Hippocampal formation (tissue), 2 donors: ENCODE measurements at places on chromosomes 4 and X.
A peak's percentile ranks its signal among the peaks of the same experiment; 100 is the strongest.

- DNase-seq: no peak
Measured at GRCh38 chrX:8711401-8711800, 20.5 kb downstream of the ANOS1 start.

GRCh38 chr4:159980826-159981468 lies 878.1 kb downstream of the RAPGEF2 start:
- DNase-seq: no peak

GRCh38 chr4:154491341-154492271 lies at the start of gene DCHS2:
TSS of gene DCHS2 (minus strand) at chr4:154491799. CDS start at chr4:154491355, 444 bp downstream.
- DNase-seq: no peak

DNA sequence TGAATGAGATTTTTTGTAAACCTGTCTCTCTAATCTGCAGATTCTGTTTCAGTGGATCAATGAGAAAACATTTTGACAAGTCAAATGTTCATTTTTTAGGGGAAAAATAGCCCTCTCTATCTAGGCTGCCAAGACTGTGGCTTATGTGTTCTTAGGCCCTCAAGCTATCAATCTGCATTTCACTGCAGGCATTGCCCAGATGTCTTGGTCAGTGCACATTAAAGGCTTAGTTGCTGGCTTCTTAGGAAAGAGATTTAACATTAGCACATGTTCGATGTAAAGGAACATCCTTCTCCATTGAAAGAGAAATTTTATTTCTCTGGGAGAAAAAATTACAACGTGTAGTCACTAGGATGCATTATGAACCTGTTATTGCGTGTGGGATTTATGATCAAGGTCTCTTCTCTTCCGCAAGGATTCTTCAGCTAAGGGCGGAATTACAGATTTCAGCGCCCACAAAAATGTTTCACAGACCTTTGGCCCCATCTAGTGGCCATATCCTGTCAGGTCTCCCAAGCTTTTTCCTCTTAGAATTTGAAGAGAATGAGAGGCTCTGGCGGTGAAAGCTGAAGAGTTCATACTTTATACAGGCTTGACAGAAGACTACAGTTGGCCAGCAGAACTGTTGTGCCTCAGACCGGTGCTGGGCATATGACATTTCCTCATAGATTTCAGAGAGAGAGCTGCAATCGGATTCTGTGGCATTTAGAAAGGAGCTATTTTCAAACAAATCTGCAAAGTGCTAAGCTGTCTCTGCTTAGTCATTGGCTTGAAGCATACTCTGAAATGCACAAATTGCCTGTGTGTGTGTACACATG lies 144.6 kb upstream of the NOCT start:
- peak; percentile 90 for DNase-seq

DNA sequence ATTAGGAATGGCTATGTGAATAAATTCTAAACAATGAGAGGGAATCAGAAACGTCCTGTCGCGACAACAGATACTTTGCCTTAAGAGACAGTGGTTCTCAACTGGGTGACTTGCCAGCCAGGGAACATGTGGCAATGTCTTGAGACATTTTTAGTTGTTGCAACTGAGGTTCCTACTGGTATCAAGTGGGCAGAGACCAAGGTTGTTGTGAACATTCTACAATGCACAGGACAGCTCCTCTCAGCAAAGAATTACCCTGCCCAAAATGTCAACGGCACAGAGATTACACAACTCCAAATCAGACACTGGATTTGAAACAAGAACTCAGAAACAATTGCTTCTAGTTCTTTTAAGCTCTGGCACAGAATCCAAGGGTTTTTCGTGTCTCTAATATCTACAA lies 128.6 kb downstream of the ARHGAP6 start:
- DNase-seq: no peak

DNA sequence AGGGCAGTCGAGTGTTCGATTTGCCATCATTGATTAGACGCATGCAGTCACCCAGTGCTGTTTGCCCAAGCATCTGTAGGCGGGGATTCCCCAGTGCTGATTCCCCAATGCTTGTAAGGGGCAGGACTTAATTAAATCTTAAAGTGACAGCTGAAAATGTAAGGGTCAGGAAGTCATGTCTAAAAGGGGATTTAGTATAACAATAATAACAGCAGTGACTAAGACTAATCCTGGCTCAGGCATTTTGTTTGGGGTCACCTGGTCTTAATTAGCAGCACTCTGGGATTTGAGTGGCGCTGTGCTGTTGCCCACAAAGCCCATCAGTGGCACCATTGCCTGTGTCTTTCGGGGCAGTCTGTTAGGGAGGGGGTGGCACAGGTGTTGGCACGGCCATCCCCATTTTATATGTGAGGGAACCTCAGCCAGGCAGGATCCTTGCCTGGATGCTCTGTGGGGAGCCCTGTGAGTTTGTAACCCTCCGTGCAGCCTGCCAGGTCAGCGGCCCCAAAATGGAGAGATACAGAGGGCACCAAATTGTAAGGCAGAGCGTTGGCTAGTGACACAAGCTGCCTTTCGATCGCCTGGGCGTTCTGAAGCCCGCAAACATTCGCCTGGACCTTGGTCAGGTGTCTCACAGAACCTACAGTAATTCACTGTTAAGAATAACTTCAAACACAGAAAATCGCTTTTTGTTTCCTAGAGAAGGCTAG lies 146.7 kb downstream of the TBL1X start:
- DNase-seq: no peak

- DNase-seq: no peak
Measured at GRCh38 chr4:17811078-17811603, 362 bp downstream of the NCAPG start.

DNA sequence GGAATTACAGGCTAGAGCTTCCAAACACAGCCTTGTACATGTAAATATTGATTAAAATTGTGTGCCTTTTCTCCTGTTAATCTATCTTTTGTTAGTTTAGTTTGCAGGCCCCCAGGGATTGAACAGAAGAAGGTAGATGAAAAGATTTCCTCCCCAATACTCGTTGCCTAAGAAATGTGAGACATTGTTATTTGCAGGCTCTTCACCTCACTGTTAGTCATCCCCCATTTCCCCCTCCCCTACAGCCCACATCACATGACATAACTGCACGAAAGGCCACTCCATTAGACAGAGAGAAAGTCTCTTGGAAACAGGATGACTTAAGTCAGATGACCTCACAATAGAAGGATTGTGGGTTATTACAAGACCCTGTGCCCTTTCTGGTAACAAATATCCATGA lies 13.3 kb upstream of the MID1 start:
- no peak for DNase-seq

- DNase-seq: no peak
Measured at GRCh38 chr4:33724685-33725084, 2519.6 kb downstream of the ARAP2 start.

GRCh38 chr4:185839194-185839712 lies 27.3 kb upstream of the SORBS2 start:
- no peak for DNase-seq

DNA sequence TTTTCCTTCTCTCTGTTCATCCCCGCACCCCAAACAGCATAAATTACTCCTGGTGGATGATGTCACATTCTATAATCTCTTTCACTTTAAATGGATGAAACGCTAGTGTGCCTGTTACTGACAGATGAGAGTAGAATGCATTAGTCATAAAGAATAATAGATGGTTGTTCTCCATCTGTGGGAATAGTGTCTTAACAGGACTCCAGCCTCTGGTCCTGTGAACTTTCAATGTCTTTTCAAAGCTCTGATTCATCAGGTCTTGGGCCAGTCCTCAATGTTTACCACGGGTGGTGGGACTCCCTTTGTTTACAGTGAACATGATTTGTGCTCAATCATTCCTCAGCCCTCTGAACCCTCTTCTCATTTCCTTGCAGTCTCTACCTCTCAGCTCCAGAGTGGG lies 182.6 kb downstream of the GABRB1 start:
- no peak for DNase-seq

- DNase-seq: no peak
Measured at GRCh38 chrX:153995504-153995903, 22.9 kb downstream of the TMEM187 start.

DNA sequence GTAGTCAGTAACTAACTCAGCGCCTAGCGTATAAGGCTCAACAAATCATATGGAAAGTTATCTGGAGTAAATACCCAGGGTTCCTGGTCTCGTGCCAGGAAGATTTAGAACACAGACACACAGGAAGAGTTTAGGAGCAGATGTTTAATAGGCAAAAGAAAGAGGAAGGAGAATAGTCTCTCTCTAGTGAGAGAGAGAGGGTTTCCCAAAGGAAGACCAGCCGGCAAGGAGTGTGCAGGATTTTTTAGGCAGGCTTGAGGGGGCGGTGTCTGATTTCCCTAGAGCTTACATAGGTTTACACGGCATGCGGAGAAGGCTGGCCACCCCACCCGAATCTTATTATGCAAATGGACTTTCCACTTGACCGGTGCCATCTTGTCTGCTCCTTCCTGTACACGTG lies 284.0 kb upstream of the FRG1 start:
- DNase-seq: no peak

GRCh38 chr4:149831656-149832208 lies 16.1 kb upstream of the IQCM start:
- no peak for DNase-seq

DNA sequence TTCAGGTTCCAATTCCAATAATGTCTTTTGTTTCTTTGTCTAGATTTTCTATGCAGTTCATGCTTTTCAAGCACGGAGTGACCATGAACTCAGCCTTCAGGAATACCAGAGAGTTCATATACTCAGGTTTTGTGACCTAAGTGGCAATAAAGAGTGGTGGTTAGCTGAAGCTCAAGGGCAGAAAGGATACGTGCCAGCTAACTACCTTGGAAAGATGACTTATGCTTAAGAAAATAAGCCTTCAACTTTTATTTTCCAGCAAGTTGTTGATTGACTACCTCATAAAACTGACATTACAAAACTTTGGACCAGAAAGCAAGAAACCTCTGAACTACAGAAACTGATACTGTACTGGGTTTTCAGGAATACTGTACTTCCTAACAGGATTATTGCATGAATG lies 30.8 kb downstream of the INTS12 start:
- DNase-seq: no peak

DNA sequence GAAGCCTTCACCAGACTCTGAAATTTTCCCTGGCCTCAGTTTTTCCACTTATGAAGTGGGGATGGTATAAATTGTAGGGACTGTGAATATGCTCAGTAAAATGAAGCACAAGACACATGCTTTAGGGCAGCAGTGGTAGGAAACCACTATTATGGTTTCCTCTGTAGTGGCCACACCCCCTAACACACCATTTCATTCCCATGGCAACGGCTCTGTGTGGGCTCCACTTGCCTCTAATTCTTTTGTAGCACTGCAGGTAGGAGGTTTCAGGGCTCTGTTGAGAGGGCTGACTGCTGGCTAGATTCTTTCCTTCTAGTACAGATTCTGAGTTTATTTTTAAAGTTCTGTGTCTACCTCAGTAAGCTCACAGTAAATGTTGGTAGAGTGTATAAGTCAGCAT lies 3.5 kb upstream of the VMA21 start:
- no peak for DNase-seq

DNA sequence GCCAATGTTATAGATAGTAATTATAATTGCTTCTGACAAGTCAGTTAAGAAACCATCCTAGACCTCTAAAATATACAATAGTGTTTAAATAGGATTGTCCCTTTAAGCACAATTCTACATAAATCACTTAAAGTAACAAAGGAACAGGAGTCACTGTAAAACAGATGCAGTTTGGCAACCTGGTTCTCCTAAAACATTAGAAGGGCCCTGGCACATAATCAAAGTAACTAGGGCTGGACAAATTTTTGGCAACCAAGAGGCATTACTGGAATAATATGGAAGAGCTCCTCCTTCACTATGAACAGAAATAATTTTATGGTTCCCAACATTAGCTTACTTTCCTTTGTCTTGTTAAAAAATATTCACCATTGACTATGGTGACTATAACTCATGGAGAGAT lies 75.0 kb upstream of the CCDC160 start:
- no peak for DNase-seq

- DNase-seq: no peak
Measured at GRCh38 chrX:149185087-149185486, 320.0 kb downstream of the IDS start.

DNA sequence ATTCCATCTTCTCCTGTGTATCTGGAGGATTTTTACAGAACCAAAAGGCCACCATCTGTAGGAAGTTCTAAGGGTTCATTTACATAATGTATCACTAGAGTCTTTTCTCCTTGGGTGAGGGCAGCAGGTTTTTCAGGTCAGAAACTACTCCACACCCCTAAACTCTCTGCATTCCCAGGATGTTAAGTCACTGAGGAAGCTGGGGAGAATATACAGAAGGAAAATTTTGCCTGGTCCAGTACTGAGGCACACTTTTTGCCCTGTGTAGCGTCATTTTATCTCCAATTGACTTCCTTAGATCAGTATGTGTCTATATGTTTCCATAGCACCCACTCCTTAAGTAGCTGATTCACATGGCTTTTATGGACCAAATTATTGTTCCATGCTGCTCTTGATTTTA lies 17.0 kb downstream of the XKRX start:
- DNase-seq: no peak

DNA sequence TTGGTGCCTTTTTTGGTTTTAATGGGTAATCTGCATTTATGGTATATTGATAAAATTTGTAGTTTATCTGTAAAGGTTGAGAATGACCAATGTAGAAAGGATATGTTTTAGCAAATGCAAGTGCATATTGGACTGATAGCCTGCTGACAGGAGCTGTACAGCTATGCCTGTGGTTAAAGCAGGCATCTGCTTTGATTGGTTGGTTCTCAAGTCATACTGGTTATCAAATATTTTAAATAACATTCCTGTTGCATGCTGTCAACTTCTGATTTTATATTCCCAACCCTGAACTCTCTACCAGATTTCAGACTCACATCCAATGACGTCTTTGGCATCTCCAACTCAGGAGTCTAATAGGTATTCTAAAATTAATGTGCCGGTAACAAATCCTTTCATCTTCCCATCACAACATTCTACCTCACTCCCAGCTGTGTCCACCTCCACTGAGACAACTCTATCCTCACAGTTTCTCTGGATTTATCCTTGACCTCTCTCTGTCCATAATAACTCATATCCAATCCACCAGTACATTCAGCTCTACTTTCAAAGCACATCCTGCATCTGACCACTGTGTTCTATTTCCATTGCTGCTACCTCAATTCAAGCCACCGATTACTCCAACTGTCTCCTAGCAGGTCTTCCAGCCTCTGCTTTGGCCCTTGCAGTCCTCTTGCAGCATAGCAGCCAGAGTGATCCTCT lies 125.7 kb downstream of the CAMK2D start:
- DNase-seq: no peak

GRCh38 chr4:76585897-76586360 lies 150.9 kb downstream of the SHROOM3 start:
- DNase-seq: no peak

- DNase-seq: no peak
Measured at GRCh38 chrX:24175276-24175675, 25.7 kb downstream of the ZFX start.

- no peak for DNase-seq
Measured at GRCh38 chr4:163392328-163392727, 48.6 kb downstream of the NPY5R start.

DNA sequence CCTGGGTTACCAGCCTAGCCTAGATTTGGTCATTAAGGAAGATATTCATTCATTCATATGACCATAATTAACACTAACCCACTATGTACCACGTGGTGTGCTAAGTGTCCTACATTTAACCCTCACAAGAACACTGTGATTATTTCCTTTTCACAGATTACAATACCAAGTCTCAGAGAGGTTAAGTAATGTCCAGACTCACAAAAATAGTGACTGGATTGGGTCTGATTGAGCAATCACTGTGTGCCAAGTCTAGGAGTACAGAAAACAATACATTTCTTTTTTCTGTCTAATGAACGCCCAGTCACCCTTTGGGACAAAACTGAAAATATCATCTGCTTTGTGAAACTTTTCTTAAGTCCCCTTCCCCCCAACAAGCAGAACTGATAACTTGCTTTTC lies 7.6 kb upstream of the DLG3 start:
- no peak for DNase-seq

GRCh38 chr4:632196-632790 lies 6.9 kb downstream of the PDE6B start:
- no peak for DNase-seq

GRCh38 chr4:57119054-57119651 lies 9.0 kb upstream of the IGFBP7 start:
- no peak for DNase-seq
